ENCODE measurements at places on chromosomes 12 and 14.

- DNase-seq, result no peak
These were observed 290.8 kb upstream of the SRRM4 start for GRCh38 chr12:118690506-118690905.

DNA sequence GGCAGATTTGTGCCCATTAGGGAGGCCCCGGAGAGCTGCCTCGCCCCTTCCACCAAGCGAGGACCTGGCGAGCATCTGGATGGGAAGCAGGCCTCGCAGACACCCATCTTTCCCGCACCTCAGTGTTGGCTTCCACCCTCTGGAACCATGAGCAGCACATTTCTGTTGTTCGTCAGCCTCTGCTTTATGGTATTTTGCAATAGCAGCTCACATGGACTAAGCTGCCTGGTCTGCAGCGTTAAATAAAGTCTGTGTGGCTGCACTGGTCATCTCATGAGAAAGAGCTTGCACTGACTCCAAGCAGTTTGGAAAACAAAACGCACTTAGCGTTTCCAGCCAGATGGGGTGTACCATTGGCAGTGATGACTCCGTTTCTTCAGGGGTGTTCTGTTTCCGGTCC, 75.8 kb downstream of the GLT1D1 start:
- DNase-seq, result no peak

- no peak for DNase-seq
These were observed 213.1 kb upstream of the FLRT2 start for GRCh38 chr14:85316701-85317410.

GRCh38 chr12:104505095-104505818, 48.5 kb downstream of the CHST11 start:
- DNase-seq, result no peak

GRCh38 chr14:30223385-30223785, 295.7 kb upstream of the PRKD1 start:
- DNase-seq, result no peak

- no peak for DNase-seq
These were observed 239.8 kb upstream of the FAR2 start for GRCh38 chr12:28909291-28909690.

DNA sequence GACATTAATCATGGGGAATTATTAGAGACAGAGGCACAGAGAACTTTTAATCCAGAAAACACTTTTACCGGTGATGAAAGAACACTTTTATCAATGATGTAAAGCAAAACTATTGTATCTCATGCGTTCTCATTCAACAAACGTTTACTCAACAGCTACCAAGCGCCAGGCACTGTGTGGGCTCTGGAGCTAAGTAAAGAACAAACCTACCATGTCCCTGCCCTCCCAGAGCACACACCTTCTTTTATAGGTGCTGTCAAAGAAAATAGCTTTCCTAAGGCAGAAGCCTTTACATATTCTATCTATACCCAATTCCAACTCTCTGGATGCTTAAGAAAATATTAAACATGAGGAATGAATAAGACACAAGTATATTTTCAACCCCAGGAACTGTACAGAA, 91.1 kb downstream of the FOXN3 start:
- DNase-seq, result no peak

DNA sequence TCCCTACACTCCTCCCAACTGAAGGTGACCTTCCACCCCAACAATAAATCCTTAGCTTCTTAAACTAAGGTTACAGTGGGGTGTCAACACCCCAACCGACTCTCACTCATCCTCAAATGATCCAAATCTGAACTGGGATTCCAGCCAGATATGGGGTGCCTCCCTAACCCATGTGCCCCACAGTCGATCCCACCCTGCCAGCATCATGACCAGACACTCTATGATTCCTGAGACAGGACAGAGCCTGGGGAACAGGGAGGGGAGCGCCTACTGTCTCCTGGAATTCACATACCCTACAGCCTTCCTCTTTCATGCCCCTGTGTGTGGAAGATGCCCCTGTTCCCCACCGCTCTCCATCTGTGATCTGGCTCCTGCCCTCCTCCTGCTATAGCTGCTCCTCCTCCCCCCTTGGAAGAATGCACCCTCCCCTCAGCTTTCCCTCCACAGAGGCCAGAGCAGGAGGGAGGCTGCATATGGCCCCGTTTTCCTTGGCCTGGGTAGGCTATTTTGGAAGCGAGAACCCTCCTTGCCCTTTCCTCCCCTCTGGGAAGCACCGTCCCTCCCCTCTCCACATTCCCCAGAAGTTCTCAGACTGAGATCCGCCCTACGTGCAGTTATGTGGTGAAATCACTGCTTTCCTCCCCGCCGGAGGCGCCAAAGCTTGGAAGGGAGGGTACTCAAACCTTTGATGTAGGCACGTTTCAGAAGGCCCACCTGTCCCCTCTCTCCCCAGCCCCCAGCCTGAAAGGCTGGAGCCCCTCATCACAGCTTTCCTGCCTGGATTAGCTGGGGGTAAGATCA, 48.0 kb downstream of the SMUG1 start:
- no peak for DNase-seq

- peak; percentile 78 for DNase-seq
These were observed at the start of the genes CPSF2 and NDUFB1 for GRCh38 chr14:92121670-92122350. Gene CPSF2 (plus strand): TSS chr14:92121969. CDS start chr14:92130985, 9,016 bp downstream. Gene NDUFB1 (minus strand): TSS chr14:92121706. CDS start chr14:92117637, 4,069 bp downstream.

DNA sequence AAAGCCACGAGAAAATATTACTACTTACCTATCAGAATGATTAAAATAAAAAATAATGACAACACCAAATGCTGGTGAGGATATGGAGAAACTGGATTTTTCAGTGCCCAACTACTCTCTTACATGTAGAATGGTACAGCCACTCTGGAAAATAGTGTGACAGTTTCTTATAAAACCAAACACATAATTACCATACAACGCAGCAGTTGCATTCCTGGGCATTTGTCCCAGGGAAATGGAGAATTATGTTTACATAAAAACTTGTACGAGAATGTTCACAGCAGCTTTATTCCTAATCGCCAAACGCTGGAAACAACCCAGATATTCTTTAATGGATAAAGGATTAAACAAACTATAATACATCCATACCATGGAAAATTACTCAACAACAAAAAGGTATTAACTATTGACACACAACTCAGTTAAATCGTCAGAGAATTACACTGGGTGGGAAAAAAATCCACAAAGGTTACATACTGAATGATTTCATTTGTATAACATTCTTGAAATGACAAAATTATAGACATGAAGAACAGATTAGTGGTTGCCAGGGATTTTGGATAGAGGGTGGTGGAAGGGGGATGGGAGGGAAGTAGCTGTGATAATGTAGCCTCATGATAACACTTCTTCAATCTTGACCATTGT, 35.4 kb downstream of the TAOK3 start:
- no peak for DNase-seq

GRCh38 chr12:77591959-77592743, 238.5 kb upstream of the NAV3 start:
- DNase-seq, result no peak

GRCh38 chr12:57236201-57236924, 6.9 kb downstream of the SHMT2 start:
- no peak for DNase-seq

GRCh38 chr14:38882533-38882932, 220.5 kb downstream of the SEC23A start:
- DNase-seq, result no peak

DNA sequence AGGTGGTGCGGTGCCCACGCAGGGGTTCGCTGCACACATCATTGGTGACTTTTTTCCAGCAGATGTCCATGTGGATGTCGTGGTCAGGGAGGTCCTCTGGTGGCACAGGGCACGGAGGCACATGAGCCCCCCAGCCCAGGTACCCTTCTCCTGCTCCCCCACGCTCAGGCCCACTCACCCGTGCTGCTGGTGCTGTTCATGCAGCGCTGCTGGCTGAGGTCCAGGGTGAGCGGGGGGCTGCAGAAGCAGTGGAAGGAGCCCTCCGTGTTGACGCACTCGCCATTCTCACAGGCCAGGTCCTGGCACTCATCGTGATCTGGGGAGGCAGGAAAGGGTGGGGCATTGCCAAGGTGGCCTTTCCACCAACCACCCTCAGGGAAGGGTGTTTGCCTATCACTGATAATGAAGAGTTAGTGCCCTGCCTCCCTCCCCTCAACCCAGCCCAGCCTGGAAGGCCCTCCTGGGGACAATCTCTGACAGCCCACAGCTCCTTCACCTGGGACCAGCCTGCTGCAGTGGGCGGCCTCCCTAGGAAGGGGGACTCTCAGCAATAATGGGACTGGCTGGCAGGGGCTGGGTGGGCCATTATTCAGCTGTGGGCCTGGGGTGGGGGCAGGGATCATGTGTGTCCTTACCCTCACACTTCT, 9.8 kb downstream of the ISCA2 start:
- no peak for DNase-seq

- DNase-seq, result no peak
These were observed 35.8 kb upstream of the PRKAB1 start for GRCh38 chr12:119631930-119632678.

DNA sequence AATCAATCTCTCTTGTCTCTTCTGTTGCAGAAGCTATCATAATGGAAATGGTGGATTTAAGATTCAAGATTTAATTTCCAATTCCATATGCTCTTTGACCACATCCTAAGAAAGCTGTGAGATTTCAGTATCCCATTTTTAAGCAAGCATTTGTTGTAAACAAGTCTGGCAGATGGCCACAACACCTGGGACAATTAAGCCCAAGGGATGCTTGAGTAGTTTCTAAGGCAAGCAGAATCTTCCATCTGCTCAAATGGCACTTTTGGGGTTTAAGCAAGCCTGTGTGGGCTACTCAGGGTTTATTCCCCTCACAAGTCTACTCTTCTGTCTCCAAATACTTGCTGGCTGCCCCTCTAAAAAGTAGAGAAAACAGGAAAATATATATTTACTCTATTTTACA, 304.7 kb upstream of the SYT1 start:
- no peak for DNase-seq

- peak; percentile 6 for DNase-seq
These were observed 49.4 kb downstream of the VWF start for GRCh38 chr12:6074979-6075585.

DNA sequence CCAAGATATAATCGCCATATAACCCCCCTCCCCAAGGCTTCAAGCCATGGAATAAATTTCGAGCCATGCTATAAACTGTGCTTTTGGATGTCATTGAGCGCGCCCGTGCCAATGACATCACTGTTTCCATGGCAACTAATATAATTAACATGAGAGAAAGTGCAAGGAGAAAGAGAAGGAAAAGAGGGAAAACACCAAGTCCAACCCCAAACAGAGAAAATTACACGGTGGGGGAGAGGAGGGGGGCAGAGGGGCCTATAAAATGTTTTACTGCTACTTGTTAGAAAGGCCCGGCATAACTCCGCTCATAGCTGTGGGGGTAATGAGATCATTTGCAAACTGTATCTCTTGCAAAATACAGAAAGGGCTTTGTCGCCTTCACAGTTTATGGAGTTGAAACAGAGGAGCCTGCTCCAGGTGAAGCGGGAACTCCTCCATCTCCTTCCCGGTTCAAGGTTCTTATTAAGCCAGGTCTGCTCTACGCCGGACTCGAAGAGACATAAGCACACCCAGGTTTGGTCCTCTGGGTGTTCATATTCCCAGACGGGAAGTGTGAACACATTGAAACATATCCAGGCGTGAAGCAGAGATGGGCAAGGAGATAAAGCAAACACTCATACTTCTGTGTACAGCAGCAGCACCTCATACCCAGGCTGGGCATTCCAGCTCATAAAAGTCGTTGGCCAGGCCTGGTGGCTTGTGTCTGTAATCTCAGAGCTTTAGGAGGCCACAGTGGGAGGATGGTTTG, 99.1 kb upstream of the MAP1LC3B2 start:
- no peak for DNase-seq

DNA sequence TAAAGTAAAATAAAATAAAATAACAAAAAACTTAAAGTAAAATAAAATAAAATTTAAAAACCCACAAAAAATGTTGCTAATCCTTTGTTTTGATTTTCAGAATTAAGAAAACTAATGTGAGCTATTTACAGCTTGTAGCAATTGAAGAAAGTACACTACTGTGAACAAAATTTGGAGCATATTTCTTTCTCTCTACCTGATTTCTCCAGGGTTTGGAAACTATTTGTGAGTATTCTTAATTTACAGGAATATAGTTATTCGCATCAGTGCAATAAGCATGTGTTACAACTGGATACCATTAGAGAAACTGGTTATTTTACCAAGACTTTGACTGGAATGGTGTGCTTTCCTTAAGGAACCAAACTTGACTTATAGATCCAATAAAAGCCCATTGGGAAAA, 86.1 kb upstream of the CNOT2 start:
- no peak for DNase-seq

DNA sequence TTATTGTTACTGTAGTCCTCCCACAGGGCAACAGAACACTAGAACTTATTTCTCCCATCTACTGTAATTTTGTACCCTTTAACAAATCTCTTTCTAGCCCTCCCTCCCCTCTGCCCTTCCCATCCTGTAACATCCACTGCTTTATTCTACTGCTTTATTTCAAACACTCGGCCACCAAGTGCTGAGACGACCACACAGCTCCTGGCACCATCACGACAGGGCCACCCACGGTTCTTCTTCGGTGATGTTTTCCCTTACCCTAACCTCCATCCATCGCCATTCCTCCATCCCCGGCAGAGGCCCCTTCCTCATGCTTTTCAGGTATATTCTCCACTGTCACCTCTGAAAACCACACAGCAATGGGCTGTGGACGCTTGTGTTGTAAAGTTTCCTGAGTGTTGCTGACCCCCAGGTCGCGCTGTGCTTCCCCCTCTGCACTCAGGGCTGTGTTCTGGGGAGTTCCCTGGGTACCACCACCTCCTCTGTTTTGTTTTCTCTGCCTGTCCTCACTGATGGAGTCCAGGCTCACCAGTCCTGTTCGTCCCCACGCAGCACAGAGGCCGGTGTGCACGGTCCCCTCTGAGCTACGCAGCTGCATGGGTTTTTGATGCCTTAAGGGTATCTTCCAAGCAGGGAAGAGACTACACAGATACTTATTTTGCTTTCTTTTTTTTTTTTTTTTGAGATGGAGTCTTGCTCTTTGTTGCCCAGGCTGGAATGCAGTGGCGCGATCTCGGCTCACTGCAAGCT, 207.2 kb upstream of the TMEM132C start:
- DNase-seq, result no peak

DNA sequence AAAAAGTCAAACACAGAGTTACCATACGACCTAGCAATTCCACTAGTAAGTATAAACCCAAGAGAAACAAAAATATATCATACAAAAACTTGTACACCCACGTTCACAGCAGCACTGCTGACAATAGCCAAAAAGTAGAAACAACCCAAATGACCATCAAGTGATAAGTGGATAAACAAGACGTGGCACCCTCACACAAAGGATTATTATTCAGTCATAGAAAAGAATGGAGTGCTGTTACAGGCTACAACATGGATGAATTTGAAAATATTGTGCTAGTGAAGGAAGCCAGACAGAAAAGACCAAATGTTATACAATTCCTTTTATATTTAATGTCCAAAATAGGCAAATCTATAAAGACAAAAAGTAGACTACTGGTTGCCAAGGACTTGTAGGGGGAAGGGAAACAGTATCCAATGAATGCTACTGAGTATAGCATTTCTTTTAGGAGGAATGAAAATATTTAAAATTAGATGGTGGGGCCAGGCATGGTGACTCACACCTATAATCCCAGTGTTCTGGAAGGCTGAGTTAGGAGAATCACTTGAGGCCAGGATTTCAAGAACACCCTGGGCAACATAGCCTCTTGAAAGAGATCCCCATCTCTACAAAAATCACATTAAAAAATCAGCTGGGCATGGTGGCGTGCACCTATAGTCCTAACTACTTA, 41.9 kb downstream of the SPTLC2 start:
- no peak for DNase-seq

- DNase-seq, result no peak
These were observed 52.5 kb downstream of the KANSL2 start for GRCh38 chr12:48629541-48629940.

GRCh38 chr12:4564818-4565217, 2.8 kb downstream of the DYRK4 start:
- no peak for DNase-seq
